ENCODE measurements at places on chromosomes 7 and 10.

DNA sequence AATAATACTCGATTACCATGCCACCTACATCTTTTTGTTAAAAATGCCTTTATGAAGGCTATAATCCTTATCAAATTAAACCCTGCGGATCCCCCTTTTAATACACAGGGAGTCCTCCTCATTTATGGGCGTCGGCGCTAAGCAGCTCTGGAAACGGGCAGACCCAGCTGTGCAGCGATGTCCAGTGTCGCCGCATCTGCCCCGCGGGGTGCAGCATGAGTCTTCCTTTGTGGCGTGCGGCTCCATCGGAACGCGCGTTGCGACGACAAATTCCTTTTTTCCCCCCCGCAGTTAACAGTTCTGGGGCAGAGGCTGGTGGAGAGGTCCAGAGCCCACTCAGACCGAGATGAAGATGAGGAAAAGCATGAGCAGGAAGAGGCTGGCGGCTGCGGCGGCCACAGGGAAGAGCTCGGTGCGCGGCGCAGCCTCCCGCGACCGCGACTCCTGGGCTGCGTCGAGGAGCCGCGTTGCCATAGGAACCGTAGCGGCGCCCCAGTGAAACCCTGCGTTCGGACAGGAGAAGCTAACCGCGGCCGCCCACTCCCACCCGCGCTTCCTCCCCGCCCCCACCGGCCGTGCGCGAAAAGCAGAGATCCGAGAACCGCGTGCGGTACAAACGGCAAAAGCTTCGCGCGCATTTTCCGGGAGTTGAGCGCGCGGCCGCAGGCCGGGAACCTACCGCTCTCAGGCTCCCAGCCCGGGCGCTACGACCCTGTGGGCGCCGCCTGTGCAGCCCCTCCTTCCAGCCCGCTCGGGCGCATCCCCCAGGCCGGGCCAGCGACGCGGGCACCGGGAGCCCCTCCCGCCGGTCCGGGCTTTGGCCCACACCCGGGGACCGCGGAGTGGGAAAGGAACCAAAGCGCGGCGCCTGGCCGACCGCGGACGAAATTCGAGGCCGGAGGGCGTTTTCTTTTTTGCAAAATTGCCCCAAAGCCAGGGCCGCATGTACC is 130.6 kb downstream of the SPAG6 start:
- DNase-seq = peak; percentile 63

GRCh38 chr7:139471740-139472353 is 11.6 kb downstream of the KLRG2 start:
- DNase-seq = no peak

- DNase-seq = no peak
Measured at GRCh38 chr7:47513741-47514241, 68.1 kb downstream of the TNS3 start.

DNA sequence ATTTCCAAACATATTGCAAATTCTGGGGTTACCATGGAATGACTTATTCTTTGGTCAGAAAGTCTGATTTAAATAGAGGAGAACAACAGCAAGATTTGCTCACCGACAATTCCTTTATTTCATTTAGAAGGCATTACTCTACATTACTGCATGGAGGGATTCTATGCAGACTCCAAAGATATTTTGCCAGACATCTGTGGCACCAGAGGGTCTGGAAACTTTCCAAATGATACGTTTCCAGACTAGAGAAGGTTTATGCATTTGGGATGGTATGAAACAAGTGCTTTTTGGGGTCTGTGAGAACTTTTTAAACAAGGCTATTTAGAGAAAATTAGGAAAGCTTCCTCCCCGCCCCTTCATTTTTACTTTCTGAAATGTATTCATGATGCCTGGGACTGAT is 125.3 kb downstream of the SAMD9 start:
- DNase-seq = no peak

- no peak for DNase-seq
Measured at GRCh38 chr7:73352784-73353183, 24.8 kb downstream of the FKBP6 start.

DNA sequence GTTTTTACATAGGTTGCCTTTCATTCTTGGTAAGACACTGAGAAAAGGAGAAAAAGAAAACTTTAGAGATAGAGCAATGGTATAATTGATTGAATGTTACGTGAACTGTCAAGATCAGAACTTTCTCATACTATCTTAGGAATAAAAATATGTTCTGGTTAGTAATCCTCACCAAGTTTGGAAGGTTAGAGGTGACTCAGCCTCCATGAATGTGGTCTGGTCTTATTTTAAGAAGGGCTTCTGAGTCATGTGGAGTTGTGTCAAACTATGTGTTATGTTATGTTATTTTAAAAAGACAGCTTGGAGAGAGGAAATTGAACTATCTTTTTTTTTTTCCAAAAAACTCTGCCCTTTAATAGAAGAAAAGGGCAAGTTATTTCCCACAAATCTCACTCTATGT is 458.6 kb upstream of the KLF6 start:
- DNase-seq = no peak

DNA sequence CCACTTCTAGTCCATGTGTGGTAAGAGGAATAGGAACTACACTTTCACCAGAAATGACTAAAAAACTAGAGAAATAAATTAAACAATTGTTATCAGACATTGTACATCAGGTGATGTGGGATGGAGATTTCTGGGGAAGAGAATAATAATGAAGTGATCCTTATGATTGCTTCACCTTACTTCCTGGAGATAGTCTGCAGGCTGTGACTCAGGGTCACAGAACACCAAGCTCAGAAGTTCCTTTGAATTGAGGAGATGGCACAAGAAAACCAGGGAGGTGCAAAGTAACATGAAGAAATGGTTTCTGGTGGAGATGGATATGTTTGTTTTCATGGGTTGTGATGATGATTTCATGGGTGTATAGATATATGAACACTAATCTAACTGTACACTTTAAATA is 44.5 kb downstream of the ZWINT start:
- DNase-seq = no peak

All from activated T-cell treated with anti-CD3 and anti-CD28 coated beads, Interleukin-2, amount 50 U/mL, for 48 hours (primary cell).